ENCODE measurements at places on chromosomes 3 and 15. TPM values are rescaled to one million over a fixed set of nuclear protein-coding genes. Genes with fewer than 3 reads are reported as not detected.

The SLC24A5 gene
- not detected for total RNA-seq

The CD86 gene
- not detected for total RNA-seq

The SOX2 gene
- not detected for total RNA-seq

- DNase-seq: no peak
Observed at GRCh38 chr3:71614869-71615268, 31.3 kb upstream of the FOXP1 start.

DNA sequence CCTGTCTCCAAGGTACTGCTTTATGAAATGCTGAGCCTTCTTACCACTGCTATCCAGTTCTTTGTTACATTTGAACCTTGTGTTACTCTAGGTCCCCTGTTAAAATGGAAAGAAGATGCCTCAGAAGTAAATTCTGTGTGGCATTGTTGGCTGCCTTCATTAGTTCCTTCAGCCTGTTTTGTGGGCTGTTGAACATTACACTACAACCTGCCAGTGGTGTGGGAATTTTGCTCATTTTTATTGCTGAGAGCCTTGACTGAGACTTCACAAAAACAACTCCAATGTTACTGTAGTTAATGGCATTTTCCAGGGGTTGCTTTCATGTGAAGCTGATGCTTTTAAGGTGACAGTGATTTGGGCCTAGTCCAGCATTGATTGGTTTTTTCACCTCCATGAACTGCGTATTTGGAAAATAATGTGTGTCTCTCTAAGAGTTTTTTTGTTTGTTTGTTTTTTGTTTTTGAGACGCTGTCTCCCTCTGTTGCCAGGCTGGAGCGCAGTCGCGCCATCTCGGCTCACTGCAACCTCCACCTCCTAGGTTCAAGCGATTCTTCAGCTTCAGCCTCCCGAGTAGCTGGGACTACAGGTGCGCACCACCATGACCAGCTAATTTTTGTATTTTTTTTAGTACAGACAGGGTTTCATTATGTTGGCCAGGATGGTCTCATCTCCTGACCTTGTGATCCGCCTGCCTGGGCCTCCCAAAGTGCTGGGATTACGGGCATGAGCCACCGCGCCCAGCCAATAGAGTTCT is 4.3 kb downstream of the MAPK6 start:
- DNase-seq: no peak

Data from cardiac muscle cell (in vitro differentiated cells and primary cell).